Muscle of leg (tissue), 16 donors: ENCODE measurements at places on chromosomes 13 and 19.

- DNase-seq: no peak
Measured at GRCh38 chr13:79079351-79079839, 326.7 kb downstream of the RBM26 start.

GRCh38 chr19:11848594-11849469, at the start of gene ZNF439:
Gene ZNF439, plus strand, starts transcription at chr19:11848726. Its CDS starts 142 bp downstream, at chr19:11848868.
- peak; percentile 90 for DNase-seq

GRCh38 chr19:3932931-3933810, at the start of gene NMRK2:
Gene NMRK2, plus strand, starts transcription at chr19:3933069. Its CDS starts 603 bp downstream, at chr19:3933672.
- DNase-seq: peak; percentile 63

- no peak for DNase-seq
Measured at GRCh38 chr13:93794197-93794885, 567.7 kb downstream of the GPC6 start.

DNA sequence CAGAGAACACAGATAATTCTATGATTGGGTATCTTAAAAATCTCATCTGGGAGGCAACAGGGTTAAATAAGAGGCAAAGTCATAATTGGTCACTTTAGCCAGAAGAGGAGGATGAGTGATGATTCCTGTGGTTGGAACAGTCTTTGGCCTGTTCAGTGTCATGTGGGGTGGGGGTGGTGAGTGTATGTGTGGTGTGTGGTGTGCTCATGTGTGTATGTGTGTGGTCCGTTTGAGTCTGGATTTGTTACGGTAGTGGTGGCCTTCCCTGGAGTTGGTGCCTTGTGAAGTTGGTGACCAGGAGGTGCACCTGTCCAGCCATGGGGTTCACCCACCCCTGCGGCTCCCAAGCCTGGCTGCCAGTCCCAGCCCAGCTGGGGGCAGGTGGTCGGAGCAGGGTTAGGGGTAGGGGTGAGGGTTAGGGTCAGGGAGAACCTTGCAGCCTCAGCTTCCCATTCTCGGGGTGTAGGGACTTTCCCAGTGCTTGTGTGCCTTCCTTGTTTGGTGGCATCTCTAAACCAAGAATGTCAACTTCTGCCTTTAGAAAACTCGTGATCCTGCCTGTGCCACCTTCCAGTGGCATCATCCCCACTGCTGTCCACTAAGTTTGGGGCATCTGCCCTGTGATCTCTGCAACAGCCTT, 97.5 kb downstream of the RAB20 start:
- no peak for DNase-seq

DNA sequence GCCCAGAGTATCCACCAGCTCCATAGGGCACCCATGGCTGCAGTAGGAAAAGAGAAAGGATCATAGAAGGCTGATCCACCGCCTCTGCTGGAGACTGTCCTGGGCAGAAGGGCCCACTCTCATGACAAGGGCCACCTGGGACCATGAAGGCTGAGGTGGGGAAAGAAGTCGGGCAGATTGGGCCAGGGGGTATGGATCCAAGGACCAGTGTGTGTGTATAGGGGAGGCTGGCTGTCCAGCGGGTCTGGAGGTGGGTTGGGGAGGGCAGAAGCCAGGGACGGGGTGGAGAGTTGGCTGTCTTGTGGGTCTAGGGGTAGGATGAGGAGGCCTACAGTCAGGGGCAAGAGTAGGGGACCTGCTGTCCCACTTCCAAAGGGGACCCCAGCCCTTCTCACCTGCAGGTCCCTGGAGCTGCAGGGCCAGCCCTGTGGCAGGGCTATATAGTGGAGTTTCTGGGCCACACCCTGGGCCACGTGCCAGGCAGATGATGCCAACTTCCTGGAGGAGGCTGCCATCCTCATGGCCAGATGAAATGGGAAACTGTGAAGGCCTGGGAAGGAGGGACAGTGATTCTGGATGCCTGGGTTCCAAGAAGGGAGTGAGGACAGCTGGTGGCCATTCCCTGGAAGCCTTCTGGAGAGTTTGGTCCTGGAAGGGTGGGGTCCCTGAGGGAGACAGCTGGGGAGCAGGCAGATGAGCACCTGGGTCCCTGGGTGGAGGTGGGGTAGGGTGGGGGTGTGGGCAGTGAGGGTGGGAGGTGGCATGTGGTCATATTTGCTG, at the start of gene FCGBP:
FCGBP (minus strand) TSS at position 51 of the 780 bp plus-strand sequence.
- no peak for DNase-seq
